ENCODE measurements at places on chromosomes 7 and 10. TPM values are rescaled to one million over a fixed set of nuclear protein-coding genes. Genes with fewer than 3 reads are reported as not detected.

RPEL1 gene
- not detected for total RNA-seq

HOXA9 gene
- total RNA-seq, result 2.4 TPM

ZC3HAV1 gene
- total RNA-seq, result 104 TPM

PRSS37 gene
- total RNA-seq, result not detected

GRCh38 chr10:67487906-67488619 lies 207.9 kb downstream of the CTNNA3 start:
- no peak for DNase-seq

- no peak for DNase-seq
Observed at GRCh38 chr10:22464966-22465629, 119.8 kb downstream of the SPAG6 start.

GRCh38 chr10:129413024-129413423 lies 54.0 kb upstream of the MGMT start:
- DNase-seq, result no peak

- no peak for DNase-seq
Observed at GRCh38 chr7:87416682-87417587, 58.5 kb downstream of the ABCB4 start.

GRCh38 chr10:1615186-1615954 lies 122.0 kb downstream of the ADARB2 start:
- DNase-seq, result no peak

GRCh38 chr10:17113889-17114540 lies 15.6 kb downstream of the CUBN start:
- DNase-seq, result no peak

- DNase-seq, result no peak
Observed at GRCh38 chr10:102735065-102735562, 8.6 kb upstream of the WBP1L start.

DNA sequence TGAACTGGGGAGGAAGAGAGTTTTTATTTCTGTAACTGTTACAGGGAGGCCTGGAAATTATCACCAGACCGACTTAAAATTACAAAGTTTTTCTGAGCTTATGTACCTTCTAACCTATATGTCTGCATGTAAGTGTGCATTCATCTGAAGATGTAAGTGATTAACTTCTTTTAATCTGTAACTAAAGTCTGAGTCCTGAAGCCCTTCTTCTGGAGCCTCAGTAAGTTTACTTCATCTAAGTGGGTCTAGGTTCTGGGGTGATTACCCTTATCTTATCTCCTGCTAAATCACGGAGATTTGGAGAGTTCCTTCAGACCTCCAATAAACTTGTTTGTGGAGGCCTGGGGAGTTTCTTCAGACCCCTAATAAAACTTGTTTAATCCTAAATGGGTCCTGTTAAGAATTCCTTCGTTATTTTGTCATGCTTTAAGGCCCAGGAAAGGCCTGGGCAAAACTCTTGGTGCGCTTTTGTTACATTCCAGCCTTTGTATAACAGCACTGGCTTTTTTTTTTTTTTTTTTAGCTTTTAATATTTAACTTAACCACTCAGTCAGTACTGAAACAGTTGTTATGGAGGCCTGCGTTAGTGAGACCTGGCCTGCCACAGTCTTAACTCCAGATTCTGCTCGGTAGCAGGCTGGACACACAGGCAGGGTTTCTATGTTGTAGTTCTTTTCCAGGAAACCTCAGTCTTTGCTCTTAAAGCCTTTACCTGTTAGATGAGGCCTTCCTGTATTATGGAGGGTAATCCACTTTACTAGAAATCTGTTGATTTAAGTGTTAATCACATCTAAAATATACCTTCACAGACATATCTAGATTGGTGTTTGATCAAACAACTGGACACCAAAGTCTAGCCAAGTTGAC lies 33.0 kb downstream of the TPST1 start:
- no peak for DNase-seq

GRCh38 chr10:122849900-122850605 lies 4.4 kb upstream of the CUZD1 start:
- DNase-seq, result no peak

- DNase-seq, result no peak
Observed at GRCh38 chr7:91852263-91852741, 28.2 kb downstream of the MTERF1 start.

DNA sequence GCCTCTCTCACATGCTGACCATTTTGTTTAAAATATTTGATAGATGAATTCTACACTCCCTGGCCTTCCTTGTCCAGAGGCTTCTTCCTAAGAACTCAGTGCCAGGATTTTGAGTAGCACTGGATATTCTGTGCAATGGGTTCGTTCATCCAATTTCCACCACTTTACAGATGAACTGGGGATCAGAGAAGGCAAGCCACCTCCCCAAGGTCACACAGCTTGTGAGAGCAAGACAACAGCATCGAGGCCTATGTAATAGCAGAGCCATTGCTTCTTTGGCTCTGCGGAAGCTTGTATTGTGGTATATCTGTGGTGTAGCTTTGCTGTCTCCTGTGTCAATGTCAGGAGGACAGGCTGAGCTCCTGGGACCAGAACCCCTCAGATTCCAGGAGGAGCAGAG lies 140.9 kb downstream of the PLPP4 start:
- DNase-seq, result no peak

Measured in natural killer cell treated with Interleukin-12 subunit alpha and Interleukin-12 subunit beta and Interleukin-15 and Interleukin-18, amount 100 ng/mL, for 72 hours (primary cell).